ENCODE measurements at places on chromosomes 2 and 18. TPM values are rescaled to one million over a fixed set of nuclear protein-coding genes. Genes with fewer than 3 reads are reported as not detected.

- DNase-seq = no peak
These were observed 762.4 kb downstream of the DSC3 start for GRCh38 chr18:30280186-30280585.

TMEM200C gene
- not detected for total RNA-seq

GRCh38 chr2:37436323-37436722 lies 91.9 kb downstream of the QPCT start:
- no peak for DNase-seq

DNA sequence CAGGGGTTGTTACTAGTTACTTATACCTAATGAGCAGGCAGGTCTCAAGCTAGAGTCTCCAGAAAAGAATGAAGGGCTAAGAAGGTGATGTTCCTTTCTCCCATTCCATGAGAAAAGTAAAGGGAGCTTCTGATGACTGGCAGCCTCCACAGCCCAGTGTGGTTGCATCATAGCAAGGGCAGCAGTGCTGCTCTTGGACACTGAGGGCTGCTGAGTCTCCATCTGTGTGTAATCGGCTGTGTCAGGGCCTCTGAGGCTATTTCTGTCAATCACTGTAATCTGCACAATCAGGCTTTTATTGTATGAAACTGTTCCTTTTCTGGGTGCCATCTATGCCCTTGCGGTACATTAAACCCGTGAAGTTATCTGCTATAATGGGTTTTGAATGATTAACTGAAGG lies 164.1 kb upstream of the FBXO11 start:
- DNase-seq = no peak

GRCh38 chr2:9288681-9289338 lies 82.2 kb downstream of the ASAP2 start:
- DNase-seq = no peak

GRCh38 chr18:74376523-74376922 lies 60.9 kb downstream of the C18orf63 start:
- no peak for DNase-seq

TNP1 gene
- not detected for total RNA-seq

- no peak for DNase-seq
These were observed 7.0 kb downstream of the INHBB start for GRCh38 chr2:120352696-120353590.

GRCh38 chr18:8045884-8046281 lies 478.8 kb downstream of the PTPRM start:
- DNase-seq = peak; percentile 15

DNA sequence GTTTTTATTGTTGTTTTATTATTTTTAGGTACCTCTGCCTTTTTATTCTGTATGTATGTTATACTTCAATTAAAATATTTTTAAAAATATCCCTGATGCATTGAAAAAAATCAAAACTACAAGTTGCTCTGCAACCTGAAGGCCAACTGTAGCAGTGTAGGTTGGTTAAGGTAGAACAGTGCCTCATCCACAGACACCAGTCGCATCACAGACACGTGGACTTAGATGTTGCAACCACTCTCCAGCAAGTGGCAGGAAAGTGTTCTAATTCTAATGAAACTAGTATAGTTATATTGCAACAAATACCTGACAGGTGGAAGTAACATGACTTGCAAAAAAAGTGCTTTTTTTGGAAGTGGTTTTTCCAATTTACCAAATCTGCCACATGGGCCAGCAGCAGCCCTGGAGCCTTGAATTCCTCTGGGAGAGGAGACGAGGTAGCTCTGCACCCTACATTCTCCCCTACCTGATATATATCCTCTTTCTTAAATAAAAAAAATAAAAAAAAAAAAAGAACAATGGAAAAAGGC lies 28.4 kb upstream of the SLC3A1 start:
- DNase-seq = no peak

- no peak for DNase-seq
These were observed 24.9 kb downstream of the PELI1 start for GRCh38 chr2:64119369-64119768.
